ENCODE measurements at places on chromosomes 5 and 9.

DNA sequence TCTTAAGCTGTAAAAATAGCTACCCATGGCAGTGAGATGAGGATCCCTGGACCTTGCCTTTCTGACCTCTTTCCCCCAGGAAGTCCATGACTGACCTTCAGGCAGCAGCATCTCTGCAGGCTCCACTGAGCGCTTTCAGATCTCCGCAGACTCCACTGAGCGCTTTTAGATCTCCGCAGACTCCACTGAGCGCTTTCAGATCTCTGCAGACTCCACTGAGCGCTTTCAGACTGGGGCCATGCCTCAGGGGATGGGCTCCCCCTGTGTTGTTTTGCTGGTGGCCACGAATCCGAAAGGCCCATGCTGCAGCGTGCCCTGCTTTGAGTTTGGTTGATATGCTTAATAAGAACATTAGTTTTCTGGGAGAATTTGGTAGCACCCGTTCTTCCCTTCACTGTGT, 254.2 kb downstream of the FANCC start:
- DNase-seq, result no peak

- DNase-seq, result no peak
Measured at GRCh38 chr5:3309538-3309937, 286.1 kb upstream of the IRX1 start.

DNA sequence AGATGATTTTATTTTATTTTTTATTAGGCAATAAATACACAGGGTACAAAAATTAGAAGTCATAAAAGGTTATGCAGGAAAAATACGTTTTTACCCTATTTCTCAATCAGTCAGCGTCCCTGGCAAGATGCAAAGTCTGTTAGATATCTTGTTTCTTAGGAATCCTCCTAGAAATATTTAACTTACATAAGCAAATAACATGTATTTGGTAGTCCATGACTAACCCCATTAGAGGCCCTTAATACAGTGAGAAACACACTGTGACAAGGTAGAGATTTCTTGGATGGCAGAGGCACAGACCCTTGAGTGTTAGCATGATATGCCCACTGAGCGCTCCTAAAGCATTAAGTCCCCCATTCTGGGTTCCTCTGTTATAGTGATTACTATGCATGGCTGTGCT, 121.2 kb upstream of the ADAMTSL1 start:
- DNase-seq, result no peak

DNA sequence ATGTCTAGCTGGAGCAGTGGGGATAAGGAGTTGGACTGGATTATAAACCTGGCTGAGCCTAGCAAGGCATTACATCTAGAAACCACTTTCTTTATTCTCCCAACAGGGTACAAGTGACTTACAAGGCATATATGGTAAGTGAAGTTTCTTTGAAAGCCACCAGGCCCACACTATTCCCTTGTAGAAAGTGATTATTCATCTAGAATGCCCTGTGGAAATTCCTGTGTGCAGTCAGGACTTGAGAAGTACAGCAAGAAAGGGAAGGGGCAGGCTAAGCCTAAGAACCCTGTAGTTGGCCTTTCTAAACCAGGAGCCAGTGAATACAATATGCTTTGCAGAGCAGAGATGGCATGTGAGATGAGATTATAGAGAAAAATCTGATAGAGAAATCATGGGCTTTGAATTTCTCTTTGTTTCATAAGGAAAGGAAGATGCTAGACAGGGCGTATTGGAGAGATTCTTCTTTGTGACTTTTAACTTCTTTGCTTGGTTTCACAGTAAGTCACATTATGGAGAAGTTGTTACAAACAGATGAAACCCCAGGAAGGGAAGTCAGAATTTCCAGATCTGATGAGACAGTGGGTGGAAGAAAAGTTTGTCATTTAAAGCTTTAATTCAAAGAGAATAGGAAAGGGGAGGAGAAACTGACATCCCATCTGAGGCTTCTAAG, 321.7 kb downstream of the NDUFS4 start:
- DNase-seq, result no peak

- peak; percentile 76 for DNase-seq
Measured at GRCh38 chr5:68239487-68239886, 23.9 kb downstream of the PIK3R1 start.

- no peak for DNase-seq
Measured at GRCh38 chr5:142663246-142663645, 22.6 kb downstream of the FGF1 start.

- DNase-seq, result no peak
Measured at GRCh38 chr5:107646418-107646817, 24.3 kb downstream of the EFNA5 start.

DNA sequence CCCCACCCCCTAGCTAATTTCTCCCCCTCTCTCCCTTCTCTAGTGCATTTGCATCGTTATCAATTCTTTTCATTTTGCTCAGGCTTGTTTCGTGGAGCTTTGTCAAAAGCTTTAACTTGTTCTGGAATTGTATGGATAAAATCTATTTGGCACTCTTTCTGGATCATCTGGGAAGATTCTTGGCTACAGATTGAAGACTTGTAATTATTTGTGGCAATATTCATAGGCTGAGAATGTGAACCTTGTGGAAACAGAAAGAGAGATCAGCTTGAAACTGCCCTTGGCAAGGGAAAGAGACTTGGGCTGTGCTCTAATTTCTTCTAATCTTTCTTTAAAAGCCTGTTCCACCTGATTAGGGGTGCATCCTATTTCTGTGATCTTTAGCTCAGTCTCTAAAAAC, 340.6 kb upstream of the DAB2 start:
- DNase-seq, result no peak

DNA sequence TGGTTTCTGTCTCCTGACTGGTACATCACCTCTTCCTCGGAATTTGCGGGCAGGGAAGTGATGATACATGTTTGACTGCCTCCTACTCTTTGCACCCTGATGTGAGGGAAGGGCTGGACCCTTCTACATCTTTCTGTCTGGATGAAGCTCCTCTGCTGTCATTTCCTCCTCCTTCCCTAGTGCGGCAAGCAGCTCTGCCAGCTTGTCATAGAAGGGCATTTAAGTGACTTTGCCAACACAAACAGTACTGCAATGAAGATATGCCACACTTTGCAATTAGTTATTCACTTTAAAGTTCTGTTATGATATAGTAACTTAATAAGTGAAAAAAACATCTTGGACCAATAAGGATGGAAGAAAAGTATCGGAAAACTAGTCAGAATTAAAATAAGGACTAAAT, 48.5 kb upstream of the ABL1 start:
- DNase-seq, result no peak

DNA sequence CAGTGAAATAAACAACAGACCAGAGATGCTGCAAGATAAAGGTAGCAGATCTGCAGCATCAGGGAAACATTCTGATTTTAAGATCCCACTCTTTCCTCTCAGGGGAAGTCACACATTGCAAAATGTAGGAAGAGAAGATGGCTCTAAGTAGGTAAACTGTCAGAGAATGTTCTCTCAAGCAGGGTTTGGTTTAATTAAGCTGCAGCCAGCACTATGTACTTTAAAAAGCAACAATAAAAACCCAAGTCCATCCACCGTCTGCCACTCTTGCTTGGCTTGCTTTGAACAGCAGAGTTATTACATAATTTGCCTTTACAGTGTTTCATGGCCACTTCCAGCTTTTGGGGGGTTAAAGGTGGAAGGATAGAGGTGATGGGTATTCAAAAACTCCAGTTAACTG, 343.2 kb upstream of the DAP start:
- DNase-seq, result no peak

DNA sequence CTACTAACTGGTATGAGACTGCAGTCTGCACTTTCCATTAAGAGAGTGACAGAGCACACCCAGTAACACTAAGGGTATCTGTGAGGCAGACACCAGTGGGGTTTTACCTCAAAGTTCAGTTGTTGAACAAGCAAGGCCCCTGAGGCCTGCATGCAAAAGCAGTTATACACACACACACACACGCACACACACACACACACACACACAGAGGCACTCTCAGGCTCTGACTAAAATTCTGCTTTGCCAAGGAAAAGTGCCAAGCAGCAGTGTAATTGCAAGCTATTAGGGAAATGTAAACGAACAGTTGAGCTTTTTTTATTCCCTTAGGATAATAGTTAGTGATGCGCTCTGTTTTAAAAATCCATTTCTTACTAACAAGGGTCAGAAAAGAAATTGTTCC, 377.1 kb downstream of the SPOCK1 start:
- no peak for DNase-seq

GRCh38 chr5:89929173-89929572, 480.4 kb downstream of the CETN3 start:
- no peak for DNase-seq

Measured in left ventricle myocardium superior (tissue), 1 donor.